ENCODE measurements at places on chromosomes 5 and 9.

GRCh38 chr5:95761771-95762651, 30.9 kb downstream of the RHOBTB3 start:
- DNase-seq, result no peak

- DNase-seq, result no peak
Observed at GRCh38 chr5:126965061-126965475, 65.3 kb downstream of the MARCHF3 start.

GRCh38 chr9:27423915-27424710, 100.0 kb upstream of the IFNK start:
- no peak for DNase-seq

GRCh38 chr9:137293482-137294090, 8.5 kb downstream of the NRARP start:
- no peak for DNase-seq

DNA sequence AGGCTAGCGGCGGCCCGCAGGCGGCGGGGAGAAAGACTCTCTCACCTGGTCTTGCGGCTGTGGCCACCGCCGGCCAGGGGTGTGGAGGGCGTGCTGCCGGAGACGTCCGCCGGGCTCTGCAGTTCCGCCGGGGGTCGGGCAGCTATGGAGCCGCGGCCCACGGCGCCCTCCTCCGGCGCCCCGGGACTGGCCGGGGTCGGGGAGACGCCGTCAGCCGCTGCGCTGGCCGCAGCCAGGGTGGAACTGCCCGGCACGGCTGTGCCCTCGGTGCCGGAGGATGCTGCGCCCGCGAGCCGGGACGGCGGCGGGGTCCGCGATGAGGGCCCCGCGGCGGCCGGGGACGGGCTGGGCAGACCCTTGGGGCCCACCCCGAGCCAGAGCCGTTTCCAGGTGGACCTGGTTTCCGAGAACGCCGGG, 253 bp downstream of the SLC12A2 start:
- DNase-seq, result no peak

DNA sequence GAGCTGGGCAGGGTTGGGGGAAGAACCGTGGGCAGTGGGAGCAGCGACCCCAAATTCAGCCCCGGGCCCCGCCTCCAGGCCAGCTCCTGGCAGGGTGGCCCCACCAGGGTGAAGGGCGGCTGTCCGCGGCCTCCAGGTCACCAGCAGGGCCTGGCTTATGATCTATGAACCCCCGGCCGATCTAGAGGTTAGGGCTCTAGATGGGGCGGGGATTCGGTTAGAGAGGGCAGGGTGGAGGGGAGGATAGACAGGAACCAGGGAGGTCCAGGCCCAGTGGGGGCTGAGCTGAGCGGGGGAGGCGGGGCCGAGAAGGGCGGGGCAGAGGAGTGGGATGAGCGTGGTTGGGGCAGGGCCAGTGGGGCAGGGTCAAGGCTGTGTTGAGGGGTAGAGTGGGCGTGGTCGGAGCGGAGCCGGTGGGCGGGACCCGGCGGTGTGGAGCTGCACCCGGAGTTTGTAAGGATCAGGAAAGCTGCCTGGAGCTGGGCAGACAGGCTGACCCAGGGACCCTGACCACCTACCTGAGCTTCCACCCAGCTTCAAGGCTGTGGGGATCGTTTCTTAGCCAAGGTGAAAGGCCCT, 29.3 kb upstream of the OBP2B start:
- no peak for DNase-seq

DNA sequence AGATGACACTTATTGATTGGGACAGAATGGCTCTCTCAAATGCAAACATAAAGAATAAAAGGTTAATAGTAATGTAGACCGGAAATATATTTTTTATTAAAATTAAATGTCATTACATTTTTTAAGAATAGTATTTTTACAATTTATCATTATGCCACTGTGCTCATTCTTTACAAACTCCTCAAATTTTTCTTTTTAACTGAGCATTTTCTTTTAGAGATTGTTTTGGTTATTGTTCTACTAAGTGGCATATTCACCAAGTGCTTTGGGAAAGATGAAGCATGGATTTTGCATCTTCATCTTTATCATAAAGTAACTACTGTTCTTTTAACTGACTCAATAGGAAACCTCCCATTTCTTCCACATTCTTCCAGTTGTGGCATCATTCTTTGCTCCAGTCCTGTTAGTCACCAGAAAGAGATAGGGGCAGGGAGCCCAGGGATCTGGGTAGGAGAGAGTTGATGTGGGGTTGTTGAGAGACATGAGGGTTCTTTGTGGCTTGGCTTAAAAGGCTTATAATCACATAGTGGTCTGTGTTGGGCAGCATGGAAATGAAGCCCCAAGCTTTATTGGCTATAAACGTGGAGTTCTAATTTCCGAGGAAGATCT, 69.8 kb downstream of the SYK start:
- DNase-seq, result no peak

GRCh38 chr5:110401881-110402280, 324.6 kb downstream of the TMEM232 start:
- DNase-seq, result no peak

- DNase-seq, result no peak
Observed at GRCh38 chr9:70044490-70045307, 1.1 kb downstream of the MAMDC2 start.

DNA sequence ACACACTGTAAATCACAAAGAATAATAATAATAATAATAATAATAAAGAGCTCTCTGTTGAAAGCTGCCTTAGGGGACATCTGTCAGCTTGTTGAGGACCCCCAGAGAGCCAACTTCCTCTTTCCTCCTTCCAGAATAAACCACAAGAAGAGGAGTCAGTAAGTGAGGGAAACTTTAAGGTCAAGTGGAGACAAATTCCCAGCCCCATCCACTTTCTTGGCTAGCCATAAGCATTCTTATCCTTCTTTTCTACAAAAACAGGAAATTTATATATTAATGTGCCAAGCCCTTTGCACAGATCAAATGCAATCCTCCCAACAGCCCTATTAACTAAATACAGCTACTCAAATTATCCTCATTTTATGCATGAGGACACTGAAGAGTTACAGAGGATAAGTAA, 9.4 kb upstream of the C5orf58 start:
- DNase-seq, result no peak

DNA sequence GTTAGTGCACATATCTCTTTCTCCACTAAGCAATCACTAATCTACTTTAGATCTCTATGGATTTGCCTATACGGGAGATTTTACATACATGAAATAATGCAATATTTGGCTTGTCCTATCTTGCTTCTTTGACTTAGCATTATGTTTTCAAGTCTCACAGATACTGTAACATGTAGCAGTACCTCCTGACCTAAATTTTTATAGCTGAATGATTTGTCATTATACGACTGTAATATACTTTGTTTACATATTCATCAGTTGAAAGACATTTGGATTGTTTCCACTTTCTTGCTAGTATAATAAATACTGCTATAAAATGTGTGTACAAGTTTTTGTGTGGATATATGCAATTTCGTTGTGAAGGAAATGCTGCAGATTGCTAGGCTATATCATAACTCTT, 1520.8 kb upstream of the CDH6 start:
- no peak for DNase-seq

DNA sequence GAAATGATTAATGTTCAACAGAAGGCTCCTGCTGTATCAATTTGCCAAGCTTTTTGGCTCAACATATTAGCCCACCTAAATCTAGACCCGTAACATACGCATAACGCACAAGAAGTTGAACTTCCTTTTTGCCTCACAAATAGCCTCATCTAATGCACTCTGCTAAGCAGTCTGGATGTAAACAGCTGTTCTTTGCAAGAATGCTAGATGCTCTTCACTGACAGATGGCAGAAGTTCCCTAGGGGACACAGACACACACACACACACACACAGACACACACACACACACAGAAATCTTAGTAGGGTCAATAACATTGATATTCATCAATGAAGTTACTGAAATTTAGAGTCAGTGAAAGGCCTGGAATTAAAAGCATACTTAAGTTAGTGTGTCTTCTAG, 13.2 kb upstream of the PCA3 start:
- no peak for DNase-seq

DNA sequence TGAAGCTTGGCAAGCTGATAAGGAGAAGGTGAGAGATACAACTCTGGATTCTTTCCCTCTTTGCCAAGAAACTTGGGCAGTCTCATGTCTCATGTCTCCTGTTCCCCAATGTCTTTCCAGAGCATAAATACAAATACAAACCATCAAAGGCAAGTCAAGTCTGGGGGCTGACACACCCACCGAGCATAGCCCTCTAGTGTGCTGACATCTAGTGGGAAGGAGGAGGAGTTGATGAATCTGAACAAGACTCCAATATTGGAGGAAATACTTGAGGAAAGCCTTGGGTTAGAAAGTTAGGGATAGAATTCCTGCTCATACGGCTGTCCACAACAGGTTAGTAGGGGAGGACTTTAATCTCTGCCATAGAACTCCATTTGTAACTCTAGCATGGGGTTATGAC, 8.6 kb downstream of the MLANA start:
- DNase-seq, result no peak

DNA sequence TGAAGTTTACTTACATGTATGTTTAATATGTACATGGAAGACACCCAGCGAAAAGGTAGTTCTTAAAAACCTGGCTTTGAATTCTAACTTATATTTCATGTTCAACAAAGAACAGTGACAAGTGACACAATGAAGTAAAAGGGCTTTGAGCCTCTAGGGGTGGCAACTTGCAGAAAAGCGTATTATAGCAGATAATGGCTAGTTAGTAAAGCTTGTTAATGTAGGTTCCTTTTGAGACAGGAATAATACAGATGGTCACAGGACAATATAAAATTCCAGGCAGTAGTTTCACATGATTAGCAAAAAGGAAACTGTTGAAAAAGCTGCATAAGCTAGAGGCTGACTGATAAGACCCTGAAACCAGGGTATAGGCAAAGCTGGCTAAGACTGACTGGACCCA, 132.4 kb upstream of the FTMT start:
- no peak for DNase-seq

GRCh38 chr9:15299374-15299939, 7.6 kb downstream of the TTC39B start:
- no peak for DNase-seq

GRCh38 chr9:82170866-82171265, 182.3 kb downstream of the SPATA31D1 start:
- no peak for DNase-seq

DNA sequence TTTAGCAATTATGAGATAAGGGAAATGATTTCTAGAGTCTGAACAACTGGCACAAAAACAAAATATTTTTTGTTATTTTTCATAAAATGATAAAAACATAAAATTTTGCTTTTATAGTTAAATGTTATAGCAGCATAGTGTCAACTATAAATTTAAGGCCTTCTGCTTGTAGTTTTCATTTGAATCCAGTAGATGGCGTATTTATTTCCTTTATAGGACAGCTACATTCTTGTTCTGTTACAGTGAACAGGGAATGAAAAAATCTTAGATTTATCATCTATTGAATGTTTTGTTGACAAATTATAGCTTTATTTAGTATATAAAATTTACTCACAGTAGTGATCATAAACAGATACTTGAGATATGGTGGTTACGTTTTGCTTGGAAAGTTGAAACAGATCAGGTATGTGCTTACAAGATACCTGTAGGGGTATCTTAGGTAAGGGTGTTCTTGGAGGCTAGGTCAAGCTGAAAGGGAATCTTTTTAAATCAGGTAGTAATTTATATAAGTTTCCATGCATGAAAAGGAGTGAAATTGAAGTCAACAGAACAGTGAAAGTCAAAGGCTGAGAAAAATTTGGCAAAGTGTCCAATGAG, 239.3 kb upstream of the GRIN3A start:
- no peak for DNase-seq

All from cerebellar nuclear complex (tissue), 1 donor.